Right lung (tissue), 10 donors: ENCODE measurements at places on chromosomes 4 and X.

DNA sequence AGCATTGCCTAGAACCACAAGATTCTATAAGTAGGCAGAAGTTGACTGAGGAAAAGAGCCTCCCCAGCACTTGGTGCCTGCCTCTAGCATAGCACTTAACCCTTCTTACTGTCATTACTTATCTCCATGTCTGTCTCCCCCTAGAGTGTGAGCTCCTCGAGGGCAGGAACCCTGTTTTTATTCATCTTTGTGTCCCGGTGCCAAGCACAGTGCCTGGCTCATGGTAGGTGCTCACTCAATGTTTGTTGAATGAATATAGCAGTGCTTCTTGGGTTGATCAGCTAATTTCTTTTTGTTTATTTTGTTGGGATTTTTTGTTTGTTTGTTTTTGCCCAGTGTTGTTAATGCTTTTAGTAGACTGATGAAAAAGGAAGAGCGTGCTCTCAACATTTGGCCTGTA lies 30.3 kb downstream of the KLF3 start:
- DNase-seq, result no peak

GRCh38 chrX:151713849-151714248 lies 2.0 kb upstream of the FATE1 start:
- no peak for DNase-seq

GRCh38 chr4:11548597-11549082 lies 119.9 kb upstream of the HS3ST1 start:
- no peak for DNase-seq

DNA sequence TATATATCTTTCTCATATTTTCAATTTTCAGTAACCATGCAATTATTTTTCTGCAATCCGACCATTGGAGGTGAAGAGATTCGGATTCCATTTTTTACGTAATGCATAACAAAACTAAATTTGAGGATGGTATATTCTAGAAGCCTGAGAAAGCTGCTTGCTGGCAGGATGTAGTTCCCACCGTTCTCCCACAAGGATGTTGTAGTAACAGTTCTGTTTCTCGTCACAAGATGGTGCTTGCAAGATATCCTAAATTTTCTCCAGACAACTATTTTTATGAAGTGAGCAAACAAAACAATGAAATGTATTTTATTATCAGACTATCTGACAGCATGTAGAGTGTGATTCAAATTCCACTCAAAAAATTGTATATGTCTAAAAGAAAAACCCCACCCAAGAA lies 10.7 kb downstream of the PWWP3B start:
- DNase-seq, result no peak

GRCh38 chr4:149785696-149786431 lies 29.8 kb downstream of the IQCM start:
- DNase-seq, result no peak

GRCh38 chr4:80010316-80010715 lies 62.7 kb downstream of the ANTXR2 start:
- no peak for DNase-seq

DNA sequence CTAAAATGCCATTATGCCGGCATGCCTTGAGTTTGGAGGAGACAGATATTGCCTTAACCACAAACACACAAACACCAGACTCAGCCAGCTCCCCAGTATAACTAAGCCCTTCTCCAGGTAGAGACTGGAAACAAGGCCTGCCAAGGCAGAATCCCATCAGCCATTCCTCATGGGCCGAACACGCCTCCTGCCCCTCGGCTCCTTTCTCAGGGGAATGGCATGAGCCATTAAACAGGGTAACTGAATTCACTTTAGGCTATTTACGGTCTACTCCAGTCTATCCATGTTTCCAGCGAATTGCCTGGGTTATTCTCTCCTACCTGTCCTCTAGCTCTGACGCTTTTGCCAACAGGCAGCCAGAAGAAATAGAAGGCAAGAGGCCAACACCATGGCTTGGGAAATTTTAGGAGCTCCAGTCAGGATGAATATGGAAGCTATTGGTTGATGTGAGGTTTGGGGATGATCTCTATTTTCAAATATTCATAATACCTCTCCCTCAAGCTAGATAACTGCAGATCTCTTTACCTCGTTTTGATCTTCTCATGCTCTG lies 4.9 kb downstream of the SEL1L3 start:
- DNase-seq, result no peak

GRCh38 chr4:32988165-32988811 lies 2268.1 kb downstream of the PCDH7 start:
- DNase-seq, result no peak

GRCh38 chrX:108160309-108160708 lies 68.7 kb downstream of the ATG4A start:
- no peak for DNase-seq

DNA sequence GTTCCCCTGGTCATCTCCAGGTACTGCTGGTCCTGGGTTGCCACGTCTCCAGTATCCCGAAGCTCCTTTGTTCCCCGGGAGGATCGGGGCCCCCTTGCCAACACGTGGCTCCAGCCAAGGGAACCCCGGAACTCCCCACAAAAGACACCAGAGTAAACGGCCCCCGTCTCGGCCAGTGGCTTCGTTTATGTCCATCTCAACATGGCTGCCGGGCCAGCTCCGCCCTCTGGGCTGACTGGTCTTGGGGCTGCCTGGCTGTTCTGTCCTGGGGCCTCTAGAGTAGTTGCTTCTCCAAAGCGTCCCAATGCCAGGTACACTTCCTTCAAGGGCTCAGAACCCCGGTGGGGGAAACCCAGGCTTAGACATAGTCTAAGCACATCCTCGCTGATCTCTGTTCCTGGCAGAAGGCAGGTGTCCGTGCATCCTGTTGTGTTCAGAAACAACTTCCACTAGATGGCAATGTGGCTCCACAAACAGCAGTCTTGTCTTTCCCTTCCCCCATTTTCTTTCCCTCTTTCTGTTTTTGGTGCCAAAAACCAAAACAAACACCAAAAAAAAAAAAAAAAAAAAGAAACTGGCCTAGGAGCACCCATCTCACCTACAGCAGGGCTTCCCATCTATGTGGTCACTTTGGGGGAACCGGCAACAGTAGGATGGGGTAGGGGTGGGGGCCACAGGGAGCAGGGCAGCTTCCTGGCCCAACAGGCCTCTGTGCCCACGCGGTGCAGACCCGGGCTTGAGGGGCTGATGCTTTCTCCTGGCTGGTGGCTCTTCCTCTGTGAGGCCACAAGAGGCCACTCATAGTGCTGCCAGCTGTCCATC lies 35.3 kb downstream of the NBDY start:
- DNase-seq, result peak; percentile 94

DNA sequence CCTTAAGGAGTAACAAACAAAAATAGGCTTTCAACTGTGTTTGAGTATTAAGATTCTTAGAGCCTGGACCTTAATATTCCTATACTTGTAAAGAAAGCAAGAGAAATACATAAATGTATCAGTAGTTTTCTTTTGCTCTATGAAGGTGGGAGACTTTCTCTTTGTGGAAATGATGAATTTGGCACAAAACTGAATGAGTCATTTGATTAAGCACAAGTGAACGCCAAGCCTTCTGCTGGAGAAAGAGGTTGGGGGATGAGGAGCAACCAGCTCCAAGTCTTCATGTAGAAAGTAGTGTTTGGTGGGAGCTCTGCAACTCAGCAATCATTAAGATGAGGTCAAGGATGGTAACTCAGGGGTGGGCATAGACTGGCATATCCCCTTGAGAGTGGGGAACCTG lies 49.6 kb downstream of the MEPE start:
- no peak for DNase-seq

DNA sequence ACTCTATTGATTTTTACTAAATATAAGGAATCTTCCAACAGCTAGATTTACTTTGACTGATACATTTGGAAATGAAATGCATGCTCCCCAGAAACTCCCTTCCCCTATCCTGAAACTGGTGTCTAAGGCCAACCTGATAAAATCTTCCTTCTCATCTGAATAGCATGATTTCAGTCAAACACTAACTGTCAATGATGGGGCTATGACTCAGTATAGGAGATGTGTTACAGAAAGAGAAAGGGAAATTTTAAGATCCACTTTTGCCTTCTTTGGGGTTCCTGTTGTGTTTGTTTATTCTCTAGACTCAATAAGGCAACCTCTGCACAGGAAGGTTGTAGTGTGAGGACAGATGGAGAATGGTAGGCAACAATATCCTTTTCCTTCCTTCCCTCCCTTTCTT lies 160.7 kb downstream of the MOSPD2 start:
- no peak for DNase-seq
